ENCODE measurements at places on chromosomes 4 and X.

DNA sequence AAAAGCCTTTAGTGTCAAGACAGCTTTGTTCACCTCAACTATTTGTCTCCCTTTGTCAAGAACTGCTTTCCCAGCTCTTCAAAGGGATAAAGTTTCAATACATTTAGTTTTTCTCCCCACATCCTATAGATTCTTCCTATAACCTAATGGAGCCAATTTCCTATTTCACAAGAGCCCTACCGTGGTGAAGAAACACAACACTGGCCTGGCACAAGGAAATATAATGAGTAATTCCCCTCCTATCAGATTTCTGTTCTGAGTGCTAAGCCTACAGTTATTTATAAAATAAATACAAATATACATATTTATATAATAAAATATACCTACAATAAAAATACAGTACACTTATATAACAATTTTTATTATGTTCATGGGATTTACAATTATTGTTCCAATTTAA is 89.9 kb downstream of the SHISA3 start:
- DNase-seq, result no peak

GRCh38 chr4:19051831-19052230 is 1030.3 kb upstream of the LCORL start:
- DNase-seq, result no peak

DNA sequence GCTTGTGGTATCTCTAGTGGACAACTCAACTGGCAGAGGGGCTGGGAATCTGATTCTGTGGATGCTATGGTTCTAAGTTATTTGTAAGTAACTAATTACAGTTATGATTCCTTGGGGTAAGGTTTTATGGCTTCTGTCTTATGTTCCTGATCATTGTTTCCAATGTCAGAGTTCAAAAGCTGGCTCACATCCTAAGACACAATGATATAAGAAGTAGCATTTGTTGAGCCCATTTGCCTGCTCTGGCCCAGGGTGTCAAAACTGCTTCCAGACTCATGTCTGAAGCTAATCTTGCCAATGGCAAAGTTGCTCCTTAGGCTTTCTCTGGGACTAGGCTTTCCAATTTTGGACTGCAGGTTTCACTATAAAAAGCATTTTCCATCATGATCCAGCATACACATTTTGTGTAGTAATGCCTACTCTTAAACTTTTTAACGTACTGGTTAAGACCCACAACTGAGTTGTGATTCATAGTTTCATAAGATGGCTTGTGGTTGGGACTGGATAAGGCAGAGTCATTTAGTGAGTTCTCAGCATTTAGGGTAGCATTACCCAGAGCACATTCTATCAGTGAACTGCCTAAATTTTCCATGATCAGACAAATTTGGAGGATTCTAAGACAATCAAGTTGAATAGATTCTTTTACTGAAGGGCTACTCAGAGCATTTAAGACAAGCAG is 50.0 kb downstream of the CCNI start:
- DNase-seq, result no peak

DNA sequence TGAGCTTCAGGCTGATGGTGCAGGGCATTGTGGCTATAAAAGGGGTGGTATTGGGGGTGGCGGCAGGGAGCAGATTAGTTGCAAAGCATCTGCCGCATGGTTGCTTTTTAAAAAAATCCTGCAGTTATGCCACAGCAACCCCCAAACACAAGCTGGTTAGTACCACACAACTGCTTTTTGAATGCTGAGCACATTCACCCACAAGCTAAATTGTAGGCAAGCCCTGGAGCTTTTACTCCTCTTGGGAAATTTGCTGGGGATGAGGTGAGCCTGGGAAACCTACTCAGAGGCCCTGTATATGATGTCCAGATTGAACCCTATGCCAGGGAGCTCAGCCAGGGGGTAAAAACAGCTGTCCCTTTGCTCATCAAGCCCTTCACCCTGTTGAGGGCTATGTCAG is 33.8 kb upstream of the TRIM2 start:
- DNase-seq, result no peak

- no peak for DNase-seq
Measured at GRCh38 chr4:138259824-138260223, 17.7 kb upstream of the SLC7A11 start.
